ENCODE measurements at places on chromosomes 12 and 14.

DNA sequence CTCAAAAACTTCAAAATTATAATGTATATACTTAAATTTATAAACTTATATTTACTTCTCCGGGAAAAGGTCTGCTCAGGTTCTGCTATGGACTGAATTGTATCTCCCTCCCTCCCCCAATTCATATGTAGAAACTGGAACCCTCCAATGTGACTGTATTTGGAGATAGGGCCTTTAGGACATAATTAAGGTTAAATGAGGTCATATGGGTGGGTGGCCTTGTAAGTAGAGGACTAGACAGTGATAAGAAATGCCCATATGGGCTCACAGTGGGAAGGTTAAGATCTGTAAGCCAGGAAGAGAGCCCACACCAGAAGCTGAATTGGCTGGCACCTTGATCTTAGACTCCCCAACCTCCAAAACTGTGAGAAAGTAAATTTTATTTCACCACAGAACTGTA is 84.5 kb downstream of the TAOK3 start:
- peaks cover under 1% of the 10 kb centered on the region for H3K36me3 ChIP-seq
- H3K27me3 ChIP-seq = no peaks in the 10 kb centered on the region
- 0 out of 2 replicates have a peak, but pooled peaks cover 8% of the 10 kb centered on the region for H3K4me1 ChIP-seq
- no peak for DNase-seq
- H3K27ac ChIP-seq = no peak overlapping the region

DNA sequence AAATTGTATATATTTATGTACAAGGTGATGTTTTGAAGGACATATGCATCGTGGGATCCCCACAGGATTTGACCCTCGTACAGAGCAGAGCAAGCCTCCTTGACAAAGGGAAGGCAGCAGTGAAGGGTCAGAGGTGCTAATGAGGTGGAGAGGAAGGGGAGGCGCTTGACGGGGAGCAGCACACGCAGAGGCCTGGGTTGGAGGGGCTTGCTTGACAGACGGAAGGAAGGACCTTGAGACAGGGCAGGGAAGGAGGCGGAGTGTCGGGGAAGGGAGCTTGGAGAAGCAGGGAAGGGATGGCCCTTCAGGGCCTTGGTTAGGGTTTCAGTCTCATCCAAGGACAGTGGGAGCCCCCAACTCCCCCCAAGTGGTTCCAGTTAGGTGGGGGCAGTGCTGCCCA is 52.6 kb downstream of the ZNF664 start:
- H3K4me3 ChIP-seq = no peak overlapping the region
- DNase-seq = no peak
- peaks cover 29% of the 10 kb centered on the region for H3K4me1 ChIP-seq
- no peaks in the 10 kb centered on the region for H3K27me3 ChIP-seq
- peak overlapping the region; percentile 84 for H3K27ac ChIP-seq

DNA sequence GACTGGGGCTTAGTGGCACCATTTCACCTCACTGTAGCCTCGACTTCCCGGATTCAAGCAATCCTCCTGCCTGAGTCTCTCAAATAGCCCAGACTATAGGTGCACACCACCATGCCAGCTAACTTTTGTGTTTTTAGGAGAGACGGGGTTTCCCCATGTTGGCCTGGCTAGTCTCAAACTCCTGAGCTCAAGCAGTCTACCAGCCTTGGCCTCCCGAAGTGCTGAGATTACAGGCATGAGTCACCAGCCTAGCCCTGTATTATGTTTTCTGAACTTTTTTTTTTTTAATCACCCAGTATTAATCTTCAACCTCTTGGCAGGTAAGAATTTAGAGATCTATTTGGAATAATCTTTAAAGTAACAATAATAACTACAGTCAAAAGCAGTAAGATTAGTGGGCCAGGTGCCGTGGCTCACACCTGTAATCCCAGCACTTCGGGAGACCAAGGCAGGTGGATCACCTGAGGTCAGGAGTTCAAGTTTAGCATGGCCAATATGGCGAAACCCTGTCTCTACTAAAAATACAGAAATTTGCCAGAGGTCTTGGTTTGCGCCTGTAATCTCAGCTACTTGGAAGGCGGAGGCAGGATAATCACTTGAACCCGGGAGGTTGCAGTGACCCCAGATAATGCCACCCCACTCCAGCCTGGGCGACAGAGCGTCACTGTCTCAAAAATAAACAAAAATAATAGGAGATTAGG is 8.6 kb downstream of the NANOG start:
- DNase-seq = no peak
- no peak overlapping the region for H3K27ac ChIP-seq
- H3K4me3 ChIP-seq = no peak overlapping the region
- H3K36me3 ChIP-seq = no peaks in the 10 kb centered on the region
- H3K4me1 ChIP-seq = no peaks in the 10 kb centered on the region

- no peak for DNase-seq
- no peaks in the 10 kb centered on the region for H3K4me1 ChIP-seq
- no peak overlapping the region for H3K4me3 ChIP-seq
- H3K27ac ChIP-seq = no peak overlapping the region
- no peaks in the 10 kb centered on the region for H3K36me3 ChIP-seq
These were observed 28.8 kb downstream of the SLC24A4 start for GRCh38 chr14:92351750-92352149.

- H3K27ac ChIP-seq = no peak overlapping the region
- H3K36me3 ChIP-seq = peaks cover 60% of the 10 kb centered on the region
- H3K27me3 ChIP-seq = no peaks in the 10 kb centered on the region
- DNase-seq = peak; percentile 66
- peaks cover 38% of the 10 kb centered on the region for H3K4me1 ChIP-seq
These were observed 3.8 kb upstream of the ACADS start for GRCh38 chr12:120721866-120722265.

Measured in SK-N-SH (cell line).